Right ventricle myocardium superior (tissue), 1 donor: ENCODE measurements at places on chromosomes 5 and 9.

DNA sequence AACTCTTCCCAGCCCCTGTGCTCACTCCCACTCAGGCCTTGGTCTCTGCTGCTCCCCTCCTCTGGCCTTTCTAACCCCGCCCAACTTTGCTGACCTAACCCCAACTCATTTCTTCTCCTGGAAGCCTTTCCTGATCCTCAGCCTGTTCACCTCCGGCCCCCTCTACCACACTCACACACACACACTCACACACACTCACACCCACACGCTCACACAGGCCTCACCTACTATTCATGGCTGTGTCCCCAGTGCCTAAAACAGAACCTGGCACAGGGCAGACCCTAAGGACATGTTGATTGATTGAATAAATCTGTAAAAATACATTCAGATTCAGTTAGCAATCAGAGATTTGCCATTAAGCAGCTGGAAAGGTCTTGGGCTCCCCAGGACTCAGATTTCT is 28.5 kb upstream of the LHX2 start:
- DNase-seq: no peak

- peak; percentile 31 for DNase-seq
Observed at GRCh38 chr9:134858051-134858841, 22.4 kb upstream of the FCN2 start.

DNA sequence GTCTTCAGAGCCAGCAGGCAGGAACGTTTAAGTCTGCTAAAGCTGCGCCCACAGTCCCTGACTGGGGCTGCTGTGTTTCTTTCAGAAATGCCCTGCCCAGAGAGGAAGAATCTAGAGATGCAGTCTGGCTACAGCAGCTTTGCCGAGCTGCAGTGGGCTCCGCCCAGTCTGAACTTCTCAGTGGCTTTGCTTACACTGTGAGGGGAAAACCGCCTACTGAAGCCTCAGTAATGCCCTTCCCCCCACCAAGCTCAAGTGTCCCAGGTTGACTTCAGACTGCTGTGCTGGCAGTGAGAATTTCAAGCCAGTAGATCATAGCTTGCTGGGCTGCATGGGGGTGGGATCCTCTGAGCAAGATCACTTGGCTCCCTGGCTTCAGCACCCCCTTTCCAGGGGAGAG is 78.4 kb downstream of the SREK1 start:
- no peak for DNase-seq

DNA sequence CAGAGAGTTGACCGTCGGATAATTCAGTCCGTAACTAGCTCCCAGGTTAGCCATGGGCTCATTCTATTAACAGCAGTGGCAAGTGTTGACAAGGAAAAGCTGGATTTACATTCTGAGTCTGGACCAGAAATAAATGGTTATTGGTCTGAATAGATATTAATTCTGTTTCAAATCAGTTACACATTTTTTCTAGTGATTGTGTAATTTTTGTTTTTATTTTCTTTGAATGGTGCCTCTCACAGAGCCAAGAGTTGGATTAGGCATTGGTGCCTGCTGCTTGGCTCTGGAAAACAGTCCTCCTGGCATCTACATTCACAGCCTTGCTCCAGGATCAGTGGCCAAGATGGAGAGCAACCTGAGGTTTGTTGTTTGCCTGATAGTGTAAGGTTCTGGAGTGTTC is 115.1 kb downstream of the GOLPH3 start:
- no peak for DNase-seq

DNA sequence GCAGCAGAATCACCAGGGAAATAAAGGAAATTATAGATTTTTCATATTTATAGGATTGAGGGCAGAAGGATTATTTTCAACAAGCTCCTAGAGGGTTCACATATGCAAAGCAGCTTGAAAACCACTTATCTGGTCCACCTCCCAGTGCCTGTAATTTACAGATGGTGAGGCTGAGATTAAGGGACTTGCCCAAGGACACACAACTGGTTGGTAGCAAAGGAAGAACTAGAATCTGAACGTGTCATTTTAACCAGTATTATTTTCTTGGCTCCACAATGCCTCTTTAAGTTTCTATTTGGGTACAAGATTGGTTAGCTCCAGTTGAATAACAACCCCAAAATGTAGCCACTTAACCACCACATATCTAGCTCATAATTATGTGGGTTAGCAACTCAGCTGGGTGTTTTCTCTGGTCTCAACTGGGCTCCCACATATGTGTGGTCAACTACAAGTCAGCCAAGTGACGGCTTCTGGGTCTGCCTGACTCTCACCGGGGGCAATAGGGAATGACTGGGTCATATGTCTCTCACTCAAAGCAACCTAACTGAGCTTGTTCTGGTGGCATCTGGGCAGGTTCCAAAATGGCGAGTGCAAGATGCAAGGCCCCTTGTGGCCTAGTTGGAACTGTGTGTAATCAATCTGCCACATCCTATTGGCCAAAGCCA is 127.7 kb downstream of the ZDHHC21 start:
- DNase-seq: no peak

DNA sequence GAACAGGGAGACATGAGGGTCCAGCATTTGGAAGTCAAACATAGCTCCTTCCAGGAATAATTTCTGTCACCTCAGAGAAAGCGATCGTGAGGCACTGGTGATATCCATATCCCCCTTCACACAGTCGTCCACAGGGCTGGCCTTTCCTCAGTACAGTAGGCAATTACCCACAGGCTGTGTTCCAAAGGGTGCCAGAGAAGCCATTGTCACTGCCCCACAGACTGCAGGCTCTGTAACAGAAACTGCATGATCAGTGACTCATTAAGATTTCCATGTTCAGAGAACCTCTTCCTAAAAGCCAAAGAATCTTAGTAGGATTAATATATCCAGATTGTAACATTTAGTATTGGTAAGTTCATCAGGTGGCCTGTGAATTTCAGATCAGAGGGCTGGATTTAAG is 127.6 kb downstream of the RPS23 start:
- DNase-seq: no peak

DNA sequence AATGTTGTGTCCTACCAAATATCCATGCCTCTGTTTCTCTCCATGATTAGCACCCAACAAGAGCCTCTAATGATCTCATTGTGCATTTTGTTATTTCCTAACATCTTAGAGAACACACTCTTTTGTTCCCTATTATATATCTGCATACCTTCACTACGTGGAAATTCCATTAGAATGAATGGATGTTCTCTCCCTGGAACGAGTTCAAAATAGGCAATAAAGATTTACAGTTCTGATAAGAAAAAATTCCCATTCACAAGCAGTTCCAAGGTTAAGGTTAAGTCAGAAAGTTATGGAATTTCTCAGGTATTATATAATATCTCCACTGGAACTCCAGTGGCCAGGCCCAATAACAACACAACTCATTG is 83.7 kb downstream of the TRPM6 start:
- DNase-seq: no peak

GRCh38 chr9:114559830-114560513 is 27.6 kb upstream of the ATP6V1G1 start:
- no peak for DNase-seq

DNA sequence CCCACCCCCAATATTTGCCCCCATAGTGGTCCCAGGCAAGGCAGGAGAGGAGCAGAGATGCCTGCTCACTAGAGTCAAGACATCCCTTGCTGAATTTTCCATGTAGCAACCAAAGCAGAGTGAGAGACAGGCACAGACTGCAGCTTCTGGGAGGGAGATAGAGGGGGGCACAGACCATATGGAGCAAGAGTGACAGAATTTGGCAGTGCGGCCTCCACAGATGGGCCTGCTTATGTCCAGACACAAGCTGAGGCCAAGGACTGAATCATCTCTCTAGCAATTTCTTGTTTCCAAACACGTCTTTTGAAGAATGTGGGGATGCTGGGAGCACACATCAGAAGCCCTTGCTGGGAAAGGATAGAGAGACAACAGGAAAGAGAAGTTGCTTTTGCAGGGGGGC is 53.0 kb upstream of the ALDH1B1 start:
- no peak for DNase-seq

DNA sequence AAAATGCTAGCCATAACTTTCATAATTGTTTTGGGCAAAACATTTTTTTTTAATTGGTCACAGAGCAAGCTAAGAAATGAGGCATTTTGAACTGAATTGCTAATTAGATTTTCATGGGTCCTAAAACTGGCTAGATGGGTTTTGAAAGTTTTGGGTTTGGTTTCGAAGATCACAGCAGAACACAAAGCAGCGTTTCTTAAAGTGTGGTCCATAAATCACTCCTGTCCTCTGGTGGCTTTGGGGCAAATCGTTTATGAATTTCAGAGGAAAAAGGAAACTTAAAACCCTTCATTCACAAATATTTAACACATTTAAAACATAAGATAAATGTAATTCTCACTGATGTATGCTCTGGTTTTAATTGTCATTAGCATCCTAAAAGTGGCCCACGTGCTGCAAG is 503.7 kb downstream of the SPATA31D1 start:
- no peak for DNase-seq

GRCh38 chr9:76200315-76200714 is 193.9 kb downstream of the RFK start:
- DNase-seq: no peak

- no peak for DNase-seq
Observed at GRCh38 chr5:113087976-113088514, 111.4 kb downstream of the DCP2 start.

- peak; percentile 2 for DNase-seq
Observed at GRCh38 chr5:1429066-1429465, 16.2 kb downstream of the SLC6A3 start.

DNA sequence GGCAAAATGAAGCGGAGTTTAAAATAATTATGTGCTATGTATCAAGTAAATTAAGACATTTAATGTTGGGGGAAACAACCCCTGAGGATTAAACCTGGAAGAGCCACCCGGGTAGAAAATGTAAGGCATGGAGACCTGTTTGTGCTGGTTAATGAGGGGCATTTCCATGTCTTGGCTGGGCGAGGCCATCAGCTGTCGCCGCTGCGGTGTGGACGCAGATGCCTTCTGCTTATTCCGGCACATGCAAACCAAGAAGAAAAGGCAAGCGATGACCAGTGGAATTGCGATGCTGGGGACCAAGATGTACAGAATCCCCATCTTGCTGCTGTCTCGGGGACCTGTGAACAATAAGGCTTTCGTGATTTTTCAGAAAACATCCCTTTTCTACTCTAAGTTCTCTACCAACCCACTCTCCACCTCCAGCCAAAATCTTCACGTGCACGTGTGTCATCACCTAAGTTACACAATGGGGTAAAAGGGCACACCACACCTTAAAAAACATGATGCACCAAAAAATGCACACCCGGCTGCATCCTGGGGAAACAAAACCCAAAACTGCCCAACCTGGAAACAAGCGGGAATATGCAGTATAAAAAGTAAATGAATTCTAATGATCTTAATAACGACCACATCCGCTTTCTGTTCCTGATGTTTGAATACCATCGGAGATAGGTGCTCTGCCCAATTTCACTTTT is 223.5 kb downstream of the ROR2 start:
- DNase-seq: no peak

DNA sequence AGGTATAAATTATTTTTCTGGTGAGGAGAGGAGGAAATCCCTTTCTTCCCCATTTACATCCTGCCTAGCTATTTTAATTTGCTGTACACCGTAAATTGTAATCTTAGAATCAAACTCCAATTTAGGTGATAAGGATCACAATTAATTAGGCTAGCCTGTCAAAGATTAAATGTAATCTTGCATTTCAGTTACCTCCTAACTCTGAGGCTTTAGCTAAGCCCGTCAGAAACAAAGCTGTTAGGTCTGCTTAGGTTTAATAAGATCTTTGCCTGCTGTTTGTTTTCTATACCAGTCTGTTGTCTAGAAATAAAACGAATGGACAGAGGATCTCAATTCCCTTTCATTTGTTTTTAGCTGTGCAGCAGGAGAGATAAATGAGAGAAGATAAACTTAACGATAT is 51.5 kb downstream of the PIK3R1 start:
- no peak for DNase-seq

- DNase-seq: no peak
Observed at GRCh38 chr5:174576042-174576441, 148.3 kb upstream of the MSX2 start.

- no peak for DNase-seq
Observed at GRCh38 chr5:139755892-139756671, 39.5 kb upstream of the PSD2 start.

DNA sequence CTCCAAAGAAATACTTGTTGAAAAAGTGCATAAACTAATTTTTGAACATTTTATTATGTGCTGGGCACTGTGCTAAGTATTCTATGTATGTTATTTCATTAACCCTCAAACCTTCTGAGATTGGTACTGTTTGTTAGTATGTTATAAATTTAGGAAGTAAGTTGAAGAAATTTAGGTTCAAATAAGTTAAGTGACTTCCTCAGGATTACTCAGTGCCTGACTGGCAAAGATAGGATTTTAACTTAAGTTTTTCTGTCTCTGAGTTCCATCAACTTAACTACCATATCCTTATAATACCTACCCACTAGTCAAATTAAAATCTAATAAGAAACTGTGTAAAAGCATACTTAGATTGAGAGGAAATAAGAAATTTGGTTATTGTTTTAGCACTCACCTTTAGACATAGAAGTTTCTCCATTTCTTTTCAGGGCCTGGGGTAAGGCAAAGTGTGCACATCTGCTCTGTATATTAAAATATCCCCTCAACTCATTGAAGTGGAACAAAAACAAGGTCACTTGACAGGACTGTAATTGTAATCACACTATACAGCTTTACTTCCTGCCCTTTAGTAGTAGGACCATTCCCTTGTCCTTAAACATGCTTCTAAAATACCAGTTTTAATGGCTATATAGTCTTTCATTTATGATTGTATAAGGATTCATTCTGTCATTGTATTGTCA is 15.2 kb downstream of the TGFBR1 start:
- no peak for DNase-seq

GRCh38 chr5:138568061-138568824 is 7.0 kb downstream of the HSPA9 start:
- DNase-seq: no peak

GRCh38 chr9:117744369-117744768 is 40.2 kb downstream of the TLR4 start:
- no peak for DNase-seq

DNA sequence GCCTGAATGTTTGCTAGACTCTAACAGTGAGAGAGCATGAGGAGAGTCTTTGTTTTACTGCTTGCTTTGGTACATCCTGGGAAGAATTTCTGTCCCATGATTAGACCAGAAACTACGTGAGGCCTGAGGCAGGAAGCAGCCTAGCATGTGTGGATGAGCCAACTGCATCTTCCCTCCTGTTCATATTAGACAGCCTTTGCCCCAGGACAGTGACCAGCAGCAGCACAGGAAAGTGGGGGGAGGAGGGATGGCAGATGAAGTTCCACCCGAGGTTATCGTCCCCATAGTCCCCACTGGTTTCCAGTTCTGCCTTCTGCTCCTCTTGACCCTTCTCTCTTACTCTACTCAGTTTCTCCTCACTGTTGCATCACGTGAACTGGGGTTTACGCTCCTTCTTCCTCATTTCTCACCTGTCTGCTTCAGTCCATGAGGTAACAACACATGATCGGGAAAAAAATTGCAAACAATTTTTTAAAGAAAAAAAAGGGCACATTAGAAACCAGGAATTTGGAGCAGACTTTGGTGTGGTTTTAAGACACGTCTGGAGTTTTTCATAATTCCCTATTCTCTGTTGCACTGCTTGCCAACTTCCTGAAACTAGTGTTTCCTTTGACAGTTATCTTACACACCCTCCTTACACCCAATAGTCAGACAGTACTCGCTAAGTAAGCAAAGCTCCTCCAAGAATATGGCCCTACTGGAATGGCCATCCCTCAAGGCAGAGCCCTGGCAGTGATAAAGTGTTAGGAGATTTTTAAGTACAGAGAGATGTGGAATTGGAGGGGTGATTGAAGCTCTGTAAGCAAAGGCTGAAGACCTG is 84.1 kb downstream of the SNX18 start:
- no peak for DNase-seq

- DNase-seq: peak; percentile 33
Observed at GRCh38 chr5:1066676-1067075, 45.2 kb downstream of the SLC12A7 start.

GRCh38 chr5:110179321-110179720 is 489.6 kb downstream of the MAN2A1 start:
- no peak for DNase-seq
